ENCODE measurements at places on chromosomes 3 and 15. TPM values are rescaled to one million over a fixed set of nuclear protein-coding genes. Genes with fewer than 3 reads are reported as not detected.

DNA sequence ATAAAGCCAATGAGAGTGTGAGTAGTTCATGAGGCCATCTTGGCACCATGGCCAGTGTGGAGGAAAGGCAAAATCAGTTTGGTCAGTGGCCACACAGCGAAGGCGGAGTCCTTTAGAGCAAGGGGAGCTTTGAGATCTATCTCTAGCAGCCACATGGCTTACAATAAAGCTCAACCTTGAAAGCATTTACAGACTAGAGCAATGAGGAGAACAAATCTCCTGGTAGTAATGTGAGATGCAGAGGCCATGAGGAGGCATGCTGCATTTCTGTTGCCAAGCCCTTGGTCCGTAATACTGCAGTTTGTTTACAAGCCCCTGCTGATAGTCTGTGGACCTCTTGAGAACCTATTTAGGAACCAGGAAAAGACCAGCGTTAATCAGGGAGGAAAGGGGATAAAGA, 381.5 kb upstream of the C2CD4B start:
- no peaks in the 10 kb centered on the region for H3K4me1 ChIP-seq
- DNase-seq: no peak
- no peaks in the 10 kb centered on the region for H3K27me3 ChIP-seq
- H3K27ac ChIP-seq: no peak overlapping the region

DNA sequence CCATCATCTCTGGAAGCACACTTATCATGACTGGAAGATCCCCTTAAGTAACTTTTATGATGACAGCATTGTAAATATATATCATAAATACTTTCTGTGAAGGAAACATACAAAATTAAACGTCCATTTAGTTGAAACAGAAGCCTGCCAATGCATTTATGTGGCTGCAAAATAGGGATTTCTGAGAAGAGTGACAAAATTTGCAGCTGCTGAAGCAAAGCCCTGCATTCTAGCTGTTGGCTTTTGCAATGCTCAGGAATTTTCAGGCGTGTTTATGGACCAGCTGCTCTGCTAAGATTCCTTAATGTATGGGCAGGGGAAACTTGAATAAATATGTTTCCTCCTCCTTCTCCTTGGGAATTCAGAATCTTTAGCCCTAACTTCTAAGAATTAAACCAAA, 137.3 kb downstream of the CACNA2D3 start:
- no peak overlapping the region for H3K27ac ChIP-seq
- H3K4me3 ChIP-seq: no peak overlapping the region
- H3K36me3 ChIP-seq: no peaks in the 10 kb centered on the region
- DNase-seq: no peak
- no peaks in the 10 kb centered on the region for H3K4me1 ChIP-seq
- H3K27me3 ChIP-seq: no peaks in the 10 kb centered on the region

GRCh38 chr15:67784090-67784781, 41.1 kb upstream of the SKOR1 start:
- no peaks in the 10 kb centered on the region for H3K36me3 ChIP-seq
- no peaks in the 10 kb centered on the region for H3K27me3 ChIP-seq
- peak; percentile 95 for DNase-seq
- H3K4me3 ChIP-seq: no peak overlapping the region

- no peak for DNase-seq
- H3K4me1 ChIP-seq: peaks cover 4% of the 10 kb centered on the region
- no peaks in the 10 kb centered on the region for H3K36me3 ChIP-seq
- no peak overlapping the region for H3K4me3 ChIP-seq
Measured at GRCh38 chr15:52109559-52110451, 2.8 kb downstream of the BCL2L10 start.

- H3K36me3 ChIP-seq: no peaks in the 10 kb centered on the region
- no peaks in the 10 kb centered on the region for H3K4me1 ChIP-seq
- no peak for DNase-seq
- no peak overlapping the region for H3K27ac ChIP-seq
- H3K27me3 ChIP-seq: no peaks in the 10 kb centered on the region
Measured at GRCh38 chr3:31038086-31038739, 143.8 kb upstream of the GADL1 start.

DNA sequence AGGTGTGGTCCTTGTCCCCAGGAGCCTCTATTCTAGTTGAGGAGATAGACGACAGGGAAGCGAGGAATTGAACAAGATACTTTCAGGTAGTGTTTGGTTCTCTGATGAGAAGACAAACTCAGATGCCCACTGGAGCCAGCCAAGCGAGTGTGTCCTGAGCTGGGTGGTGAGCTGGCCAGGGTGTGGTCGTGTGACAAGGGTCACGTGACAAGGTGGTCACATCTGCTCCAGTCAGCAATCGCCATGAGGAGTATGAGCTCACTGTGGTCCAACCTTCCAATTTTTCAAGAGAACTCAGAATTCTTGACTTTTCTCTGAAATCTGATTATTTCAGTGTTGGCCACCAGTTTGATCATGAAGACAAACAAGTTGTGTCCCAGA, 39.5 kb downstream of the SLC6A6 start:
- no peak overlapping the region for H3K27ac ChIP-seq
- peaks cover 23% of the 10 kb centered on the region for H3K36me3 ChIP-seq
- no peak overlapping the region for H3K4me3 ChIP-seq

DNA sequence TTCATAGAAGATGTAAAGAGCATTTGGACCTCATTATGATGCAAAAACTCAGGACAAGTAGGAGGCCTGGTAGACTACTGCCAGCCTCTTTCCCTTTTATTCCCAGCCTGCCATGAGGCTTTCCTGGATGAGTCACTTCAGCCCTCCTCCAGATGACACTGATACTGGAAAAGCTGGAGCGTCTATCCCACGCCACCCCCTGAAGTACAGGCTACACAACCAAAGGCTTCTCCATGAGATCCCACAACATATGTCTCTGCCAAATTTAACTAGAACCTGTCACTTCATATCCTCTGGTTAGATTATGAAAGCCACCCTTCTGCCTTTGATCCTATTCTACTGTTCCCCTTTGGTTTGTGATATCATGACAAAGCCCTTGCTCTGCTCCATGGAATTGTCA, 56.1 kb upstream of the CPNE4 start:
- no peaks in the 10 kb centered on the region for H3K36me3 ChIP-seq
- no peaks in the 10 kb centered on the region for H3K27me3 ChIP-seq
- no peak for DNase-seq
- no peak overlapping the region for H3K27ac ChIP-seq
- no peaks in the 10 kb centered on the region for H3K4me1 ChIP-seq

The FEZF2 gene
- total RNA-seq: 2.9 TPM

The ATP13A4 gene
- 0.80 TPM for total RNA-seq

The SIDT1 gene
- 4.2 TPM for total RNA-seq
